D721Med (cell line): ENCODE measurements at places on chromosomes 12 and 14.

DNA sequence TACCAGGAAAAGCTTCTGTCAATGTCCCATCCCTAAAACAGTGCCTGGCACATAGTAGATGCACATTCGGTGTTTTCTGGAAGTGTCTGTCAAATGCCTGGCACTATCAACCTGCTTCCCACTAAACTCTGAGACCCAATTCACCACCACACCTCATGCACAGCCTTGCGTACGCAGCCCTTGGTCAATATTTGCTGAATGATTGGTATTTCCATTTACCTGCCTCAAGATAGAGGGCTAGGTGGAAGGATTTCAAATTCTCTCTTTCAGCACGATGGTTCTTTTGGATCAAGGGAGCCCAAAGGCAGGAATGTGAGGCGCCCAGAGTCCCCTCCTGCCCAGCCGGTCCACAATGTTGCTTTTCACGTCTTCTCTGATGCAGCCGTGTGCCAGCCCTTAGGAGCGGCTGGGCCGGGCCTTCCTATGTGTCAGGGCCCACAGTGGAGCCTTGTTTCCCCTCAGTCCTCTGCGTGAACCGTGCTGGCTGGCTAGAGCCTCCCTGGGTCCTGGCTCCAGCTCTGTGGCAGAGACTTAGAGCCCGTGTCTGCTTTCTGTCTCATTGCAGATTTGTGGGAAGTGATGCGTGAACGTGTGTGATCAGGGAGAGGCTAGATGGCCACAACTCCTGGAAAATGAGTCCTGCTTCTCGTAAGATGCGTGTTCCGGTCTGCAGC is 99.9 kb upstream of the RFLNA start:
- DNase-seq: no peak

GRCh38 chr14:72591391-72591790 is 302.5 kb downstream of the DPF3 start:
- DNase-seq: no peak

GRCh38 chr14:99753225-99754140 is 39.7 kb upstream of the EML1 start:
- no peak for DNase-seq

DNA sequence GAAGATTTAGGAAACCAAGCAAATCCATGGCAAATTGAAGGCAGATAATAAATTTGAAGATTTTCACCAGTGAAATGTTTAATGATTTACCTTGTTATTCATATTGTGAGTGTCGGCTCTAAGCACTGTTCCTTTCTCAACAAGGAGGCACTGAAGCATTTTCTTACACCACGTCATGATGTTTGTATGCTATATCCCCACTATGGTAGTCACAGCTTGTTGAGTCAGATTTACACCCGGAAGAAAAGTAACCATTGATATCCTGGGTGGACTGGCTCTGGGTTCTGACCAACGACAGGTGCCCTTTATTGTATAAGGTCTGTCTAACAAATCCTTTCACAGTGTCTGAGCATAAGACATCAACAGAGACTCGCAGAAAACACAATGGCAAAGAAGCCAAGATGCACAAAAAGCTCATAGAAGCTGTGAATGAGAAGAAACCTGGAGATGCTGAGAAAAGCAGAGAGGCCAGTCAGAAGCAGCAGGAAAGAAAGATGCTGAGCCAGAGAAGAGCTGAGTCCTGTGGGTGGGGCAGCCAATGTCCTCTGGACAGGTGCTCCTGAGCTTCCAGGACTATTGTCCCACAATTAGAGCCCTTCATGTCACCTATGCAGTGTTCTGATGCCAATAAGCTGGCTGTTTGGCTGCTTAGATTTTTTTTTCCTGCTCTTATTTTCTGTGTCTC is 49.7 kb upstream of the ARHGAP5 start:
- DNase-seq: no peak

- DNase-seq: no peak
Observed at GRCh38 chr12:105978276-105978675, 160.5 kb downstream of the NUAK1 start.

GRCh38 chr12:127277882-127278281 is 989.1 kb upstream of the TMEM132C start:
- no peak for DNase-seq

DNA sequence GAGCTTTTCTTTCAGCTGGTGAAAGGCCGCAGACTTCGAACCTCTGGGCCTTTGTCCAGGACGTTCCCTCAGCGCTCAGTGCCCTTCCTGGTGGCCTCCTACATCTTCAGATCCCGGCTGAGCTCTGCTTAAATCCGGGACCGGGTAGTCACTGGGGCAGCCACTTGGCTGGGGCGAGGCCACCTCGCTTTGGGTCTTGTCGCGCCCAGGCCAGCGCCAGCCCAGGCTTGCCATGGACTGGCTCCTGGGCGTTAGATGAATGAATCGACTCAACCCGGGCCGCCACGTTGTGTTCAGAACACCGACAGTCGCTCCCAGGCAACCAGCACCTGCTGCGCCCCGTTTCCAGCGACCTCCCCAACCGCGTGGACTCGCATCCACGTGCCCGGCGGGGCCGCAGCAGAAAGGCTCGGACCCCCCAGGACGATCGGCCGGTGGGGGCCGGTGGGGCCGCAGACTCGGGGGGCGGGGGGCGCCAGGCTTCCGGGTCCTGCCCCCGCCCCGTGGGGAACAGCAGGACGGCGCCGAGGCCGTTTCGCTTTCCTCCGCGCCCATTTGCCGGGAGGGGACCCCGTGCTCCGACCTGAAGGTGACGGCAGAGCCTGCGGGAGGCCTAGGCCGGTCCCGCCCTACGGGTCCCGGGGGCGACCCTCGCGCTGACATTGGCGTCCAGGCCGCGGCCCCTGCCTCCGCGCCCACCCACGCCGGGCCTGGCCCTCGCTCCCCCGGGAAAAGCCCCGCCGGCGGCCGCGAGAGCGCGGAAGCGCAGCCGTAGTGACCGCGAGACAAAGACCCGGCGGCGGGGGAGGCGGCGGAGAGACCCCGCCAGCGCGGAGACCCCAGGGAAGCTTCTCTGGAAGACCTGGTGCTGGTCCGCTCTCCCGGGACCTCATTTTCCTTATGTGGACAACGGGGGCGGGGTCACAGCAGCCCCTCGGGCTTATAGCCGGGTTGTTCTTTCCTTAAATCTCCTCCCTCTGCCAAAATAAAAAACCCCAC is 37.3 kb upstream of the RCOR1 start:
- no peak for DNase-seq
